ENCODE measurements at places on chromosomes 13 and 19. TPM values are rescaled to one million over a fixed set of nuclear protein-coding genes. Genes with fewer than 3 reads are reported as not detected.

GRCh38 chr13:110132225-110132982 is 174.6 kb downstream of the COL4A1 start:
- no peak for DNase-seq

- DNase-seq: no peak
Measured at GRCh38 chr13:94709001-94709834, 3.1 kb downstream of the SOX21 start.

RAP2A gene
- 19.0 TPM for total RNA-seq

CTU1 gene
- total RNA-seq: 10.0 TPM

TGDS gene
- 4.9 TPM for total RNA-seq

Measured in Peyer's patch (tissue), 4 donors.